Uterus (tissue), 4 donors: ENCODE measurements at places on chromosomes 3 and 15. TPM values are rescaled to one million over a fixed set of nuclear protein-coding genes. Genes with fewer than 3 reads are reported as not detected.

CSPG5 gene
- 2.9 TPM for total RNA-seq

MESP2 gene
- not detected for total RNA-seq

FANCD2OS gene
- total RNA-seq = not detected

TLR9 gene
- total RNA-seq = 0.14 TPM

DNA sequence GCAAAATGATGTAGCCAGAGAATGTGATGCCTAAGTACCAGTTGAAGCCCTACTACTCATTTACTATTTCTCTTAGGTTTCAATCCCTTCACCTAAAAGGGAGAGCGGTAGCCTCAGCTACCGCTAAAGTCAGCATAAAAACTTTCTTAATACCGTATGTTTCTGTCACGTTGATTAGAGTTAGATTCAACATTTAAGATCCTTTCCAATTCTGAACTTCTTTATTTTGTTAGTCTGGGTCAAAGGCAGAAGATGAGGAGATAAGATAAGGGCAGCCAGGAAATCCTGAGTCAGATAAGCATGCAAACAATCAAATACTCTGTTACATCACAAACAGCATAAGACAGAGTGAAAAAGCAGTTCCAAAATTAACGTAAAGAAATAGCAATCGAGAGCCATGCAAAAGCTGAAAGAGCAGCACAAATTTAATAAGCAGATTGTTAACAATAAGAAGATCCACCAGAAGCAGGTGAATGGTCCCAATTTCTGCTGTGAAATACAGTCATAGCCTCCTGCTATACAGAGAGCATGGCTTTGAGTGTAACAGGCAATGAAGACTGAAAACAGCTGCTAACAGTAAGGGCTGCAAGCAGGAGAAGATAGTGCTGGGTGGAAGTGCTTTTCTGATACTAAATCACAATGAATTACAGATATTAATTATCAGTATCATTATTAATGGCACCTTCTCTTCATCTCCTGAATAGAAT lies 3.0 kb downstream of the TMEM207 start:
- H3K27me3 ChIP-seq = no peaks in the 10 kb centered on the region
- H3K36me3 ChIP-seq = no peaks in the 10 kb centered on the region
- no peak for DNase-seq

DNA sequence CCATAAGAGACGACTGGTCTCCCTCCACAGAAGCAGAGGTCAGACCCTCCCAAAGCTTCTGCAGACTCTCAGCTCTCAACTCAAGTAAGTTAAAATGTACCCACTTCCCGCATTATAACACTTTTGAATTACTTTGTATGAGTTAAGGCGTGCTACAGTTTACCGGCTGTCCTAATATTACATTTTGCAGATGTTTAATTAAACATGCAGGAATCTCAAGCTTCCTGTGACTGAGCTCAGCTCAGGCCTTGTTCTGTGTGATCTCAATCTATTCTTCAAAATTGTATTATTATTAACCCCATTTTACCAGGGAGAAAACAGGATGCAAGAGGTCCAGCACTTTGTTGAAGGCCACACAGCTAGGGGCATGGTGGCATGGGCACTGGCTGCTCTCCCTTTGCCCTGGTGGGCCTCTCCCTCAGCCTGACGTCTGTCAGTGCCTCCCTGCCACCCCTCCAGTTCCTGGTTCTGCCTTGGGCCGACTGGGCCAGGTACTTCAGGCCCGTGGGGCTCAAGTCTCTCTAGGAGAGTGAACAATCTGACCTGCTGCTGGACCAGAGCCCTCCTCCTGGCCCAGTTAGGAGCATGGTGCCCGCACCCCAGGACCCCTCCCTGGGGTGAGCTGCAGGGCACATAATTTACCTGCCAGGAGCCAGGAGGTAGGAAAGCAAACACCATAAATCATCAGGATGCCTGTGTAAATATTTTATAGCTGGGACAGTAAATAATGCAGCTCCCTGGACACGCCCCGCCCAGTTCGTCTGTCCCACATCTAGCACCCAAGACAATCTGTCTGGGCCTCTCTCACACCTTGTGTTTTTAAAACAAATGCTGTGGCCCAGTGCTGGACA lies 14.9 kb upstream of the RFT1 start:
- no peaks in the 10 kb centered on the region for H3K4me1 ChIP-seq
- no peak overlapping the region for H3K4me3 ChIP-seq
- no peak for DNase-seq
- H3K27me3 ChIP-seq = no peaks in the 10 kb centered on the region
- no peak overlapping the region for H3K27ac ChIP-seq

DNA sequence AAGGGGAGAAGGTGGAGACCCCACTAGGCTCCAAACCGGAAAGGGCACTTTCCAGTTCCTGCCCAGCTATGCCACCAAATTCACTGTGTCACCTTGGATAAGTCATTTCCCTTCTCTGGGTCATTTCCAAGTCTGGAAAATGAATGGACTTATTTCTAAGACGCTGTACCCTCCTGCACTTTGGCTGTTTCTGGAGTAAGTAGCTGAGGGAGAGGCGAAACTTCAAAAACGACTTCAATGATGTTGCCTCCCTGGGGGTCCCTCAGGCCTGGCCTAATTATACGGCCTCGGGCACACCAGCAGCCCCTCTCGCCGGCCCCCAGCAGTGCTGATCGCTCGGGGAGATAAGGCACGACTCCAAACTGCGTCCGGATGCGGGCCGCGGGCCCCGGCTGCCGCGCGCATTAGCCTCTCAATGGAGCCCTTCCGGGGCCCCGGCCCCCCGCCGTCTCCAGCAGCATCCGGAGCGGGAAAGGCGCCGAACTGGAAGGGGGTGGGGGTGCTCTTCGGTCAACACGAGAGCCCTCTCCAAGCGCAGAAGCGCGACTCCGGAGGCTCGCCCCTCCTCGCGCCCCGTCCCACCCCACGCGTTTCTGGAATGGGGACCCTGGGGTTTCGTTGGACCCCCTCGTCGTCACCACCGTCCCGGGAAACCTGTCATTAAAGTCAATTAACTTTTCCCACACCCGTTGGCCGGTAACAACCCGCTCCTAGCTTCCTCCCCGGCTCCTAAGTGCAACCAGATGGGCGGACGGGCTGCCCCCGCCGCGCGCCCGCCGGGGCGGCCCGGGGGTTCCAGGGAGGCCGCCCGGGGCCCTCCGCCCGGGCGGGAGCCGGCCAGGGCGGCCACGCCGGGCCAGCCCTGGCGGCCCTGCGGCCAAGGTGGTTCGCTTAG lies 4.8 kb downstream of the HES1 start:
- DNase-seq = peak; percentile 60

DNA sequence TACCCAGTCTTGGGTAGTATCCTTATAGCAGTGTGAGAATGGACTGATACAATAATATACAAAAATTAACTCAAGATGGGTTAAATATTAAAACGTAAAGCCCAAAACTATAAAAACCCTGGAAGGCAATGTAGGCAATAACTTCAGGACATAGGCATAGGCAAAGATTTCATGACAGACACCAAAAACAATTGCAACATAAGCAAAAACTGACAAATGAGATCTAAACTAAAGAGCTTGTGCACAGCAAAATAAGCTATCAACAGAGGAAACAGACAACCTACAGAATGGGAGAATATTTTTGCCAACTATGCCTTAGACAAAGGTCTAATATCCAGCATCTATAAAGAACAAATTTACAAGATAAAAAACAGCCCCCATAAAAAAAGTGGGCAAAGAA lies 204.8 kb upstream of the CCDC54 start:
- no peak overlapping the region for H3K4me3 ChIP-seq
- no peak overlapping the region for H3K27ac ChIP-seq
- DNase-seq = no peak
- no peaks in the 10 kb centered on the region for H3K4me1 ChIP-seq
- H3K36me3 ChIP-seq = no peaks in the 10 kb centered on the region
- no peaks in the 10 kb centered on the region for H3K27me3 ChIP-seq

DNA sequence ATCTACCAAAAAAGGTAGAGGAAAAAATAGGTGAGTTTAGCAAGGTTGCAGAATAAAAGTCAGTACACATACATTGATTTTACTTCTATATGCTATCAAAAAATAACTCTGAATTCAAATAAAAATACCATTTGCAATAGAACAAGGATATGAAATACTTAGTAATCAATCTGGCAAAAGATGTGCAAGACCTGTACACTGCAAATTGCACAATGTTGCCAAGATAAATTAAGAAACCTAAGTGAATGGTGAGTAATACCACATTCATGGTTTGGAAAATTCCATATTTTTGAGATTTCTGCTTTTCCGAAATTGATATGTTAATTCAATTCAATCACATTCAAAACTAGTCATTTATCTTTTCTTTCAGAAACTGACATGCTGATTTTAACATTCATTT lies 464.8 kb downstream of the EPHA3 start:
- H3K4me1 ChIP-seq = no peaks in the 10 kb centered on the region
- no peak for DNase-seq
- no peaks in the 10 kb centered on the region for H3K27me3 ChIP-seq
- H3K36me3 ChIP-seq = no peaks in the 10 kb centered on the region
- no peak overlapping the region for H3K4me3 ChIP-seq
- H3K27ac ChIP-seq = no peak overlapping the region

GRCh38 chr15:70416829-70417228 lies 319.1 kb upstream of the TLE3 start:
- no peak for DNase-seq
- H3K27me3 ChIP-seq = no peaks in the 10 kb centered on the region
- no peaks in the 10 kb centered on the region for H3K36me3 ChIP-seq
- no peak overlapping the region for H3K27ac ChIP-seq
- no peaks in the 10 kb centered on the region for H3K4me1 ChIP-seq

DNA sequence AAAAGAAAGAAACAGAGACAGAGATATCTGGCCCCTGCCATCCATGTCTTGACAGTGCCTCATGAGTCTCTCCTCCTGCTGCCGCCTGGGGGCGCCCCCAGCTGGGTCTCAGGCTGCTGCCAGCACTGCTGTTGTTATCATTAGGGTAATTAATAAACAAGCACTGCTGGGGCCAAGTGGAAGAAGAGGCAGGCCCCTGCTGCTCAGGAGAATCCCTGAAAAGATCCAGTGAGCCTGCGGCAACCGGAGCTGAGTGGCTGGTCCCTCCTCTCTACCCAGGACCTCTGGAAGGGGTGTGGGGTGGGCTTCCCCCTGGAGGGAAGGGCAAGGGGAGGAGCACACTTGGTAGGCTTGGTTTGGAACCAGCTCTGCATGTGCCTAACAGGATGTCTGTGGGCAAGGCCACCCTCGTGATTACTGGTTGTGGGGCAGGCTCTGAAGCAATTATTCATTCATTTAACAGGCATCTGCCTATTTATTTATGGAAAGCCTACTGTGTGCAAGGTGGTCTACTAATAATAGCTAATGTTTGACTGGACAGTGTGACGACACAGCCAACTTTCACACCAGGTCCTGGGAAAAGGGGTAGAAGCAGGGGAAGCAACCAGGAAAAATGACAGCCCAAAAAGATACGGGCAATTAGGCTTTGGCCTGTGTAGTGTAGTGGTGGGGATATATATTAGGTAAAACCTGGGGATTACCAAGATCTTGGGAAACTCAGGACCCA lies 1.2 kb upstream of the TYRO3 start:
- no peaks in the 10 kb centered on the region for H3K27me3 ChIP-seq
- DNase-seq = peak; percentile 60
- H3K4me1 ChIP-seq = peaks cover 4% of the 10 kb centered on the region
- peak overlapping the region; percentile 36 for H3K4me3 ChIP-seq
- peak overlapping the region; percentile 58 for H3K27ac ChIP-seq
- H3K36me3 ChIP-seq = no peaks in the 10 kb centered on the region

- no peaks in the 10 kb centered on the region for H3K4me1 ChIP-seq
- no peaks in the 10 kb centered on the region for H3K36me3 ChIP-seq
- H3K27me3 ChIP-seq = no peaks in the 10 kb centered on the region
- DNase-seq = no peak
- no peak overlapping the region for H3K27ac ChIP-seq
- H3K4me3 ChIP-seq = no peak overlapping the region
Observed at GRCh38 chr3:56222866-56223265, 245.4 kb downstream of the ERC2 start.

DNA sequence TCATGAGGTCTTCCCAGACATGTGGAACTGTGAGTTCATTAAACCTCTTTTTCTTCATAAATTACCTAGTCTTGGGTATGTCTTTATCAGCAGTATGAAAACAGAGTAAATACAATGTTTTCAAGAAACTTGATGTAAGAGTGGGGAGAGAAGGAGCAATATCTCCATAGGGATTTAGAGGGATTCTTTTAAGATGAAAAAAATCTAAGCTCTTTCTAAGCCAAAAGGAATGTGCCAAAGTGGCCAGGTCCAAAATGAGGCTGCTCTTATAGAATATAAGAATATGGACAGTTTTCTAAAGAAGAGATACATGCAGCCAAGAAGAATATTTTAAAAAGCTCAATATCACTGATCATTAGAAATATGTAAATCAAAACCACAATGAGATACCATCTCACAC lies 23.9 kb upstream of the RYK start:
- no peak overlapping the region for H3K4me3 ChIP-seq
- DNase-seq = no peak
- H3K36me3 ChIP-seq = no peaks in the 10 kb centered on the region
- no peaks in the 10 kb centered on the region for H3K4me1 ChIP-seq
- H3K27me3 ChIP-seq = no peaks in the 10 kb centered on the region
- H3K27ac ChIP-seq = no peak overlapping the region

- H3K4me1 ChIP-seq = no peaks in the 10 kb centered on the region
- no peak overlapping the region for H3K4me3 ChIP-seq
- no peaks in the 10 kb centered on the region for H3K27me3 ChIP-seq
- H3K27ac ChIP-seq = no peak overlapping the region
- no peak for DNase-seq
Observed at GRCh38 chr3:80213086-80213485, 445.3 kb upstream of the ROBO1 start.

DNA sequence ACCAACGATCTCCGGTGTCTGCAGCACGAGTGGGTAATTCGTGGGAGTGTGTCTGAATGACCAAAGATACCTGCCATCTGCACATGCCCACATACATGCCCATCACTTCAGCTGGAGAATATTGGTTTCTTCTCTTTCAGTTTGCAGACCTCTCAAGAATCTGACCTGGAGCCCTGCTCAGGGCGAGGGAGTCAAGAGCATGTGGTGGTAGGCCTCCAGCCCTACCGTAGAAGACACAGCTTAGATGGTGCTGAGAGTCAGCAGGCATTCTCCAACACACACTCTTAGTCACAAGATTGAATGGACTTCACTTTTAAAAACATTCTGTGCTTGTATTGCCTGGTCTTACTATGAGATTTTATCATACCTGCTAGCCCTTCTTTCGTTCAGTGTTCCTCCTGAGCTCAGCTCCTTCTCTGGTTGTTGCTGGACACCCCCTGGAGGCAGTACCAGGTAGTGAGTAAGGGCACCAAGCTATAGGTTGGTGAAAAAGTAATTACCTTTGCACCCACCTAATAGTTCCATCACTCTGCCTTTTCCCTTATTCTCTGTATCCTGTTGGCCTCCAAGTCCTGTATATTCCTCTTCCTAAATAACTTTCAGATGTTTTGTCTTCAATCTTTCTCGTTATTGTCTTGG lies 252.0 kb downstream of the CACNA2D3 start:
- H3K27me3 ChIP-seq = no peaks in the 10 kb centered on the region
- no peak overlapping the region for H3K4me3 ChIP-seq
- H3K27ac ChIP-seq = no peak overlapping the region
- no peak for DNase-seq
- H3K4me1 ChIP-seq = no peaks in the 10 kb centered on the region

- no peaks in the 10 kb centered on the region for H3K36me3 ChIP-seq
- peak overlapping the region; percentile 86 for H3K27ac ChIP-seq
- H3K27me3 ChIP-seq = no peaks in the 10 kb centered on the region
- peaks cover 4% of the 10 kb centered on the region for H3K4me1 ChIP-seq
- DNase-seq = peak; percentile 75
Observed at GRCh38 chr15:59349680-59350420, 22.8 kb downstream of the MYO1E start.
